ENCODE measurements at places on chromosomes 16 and 17.
A peak's percentile ranks its signal among the peaks of the same experiment; 100 is the strongest.

DNA sequence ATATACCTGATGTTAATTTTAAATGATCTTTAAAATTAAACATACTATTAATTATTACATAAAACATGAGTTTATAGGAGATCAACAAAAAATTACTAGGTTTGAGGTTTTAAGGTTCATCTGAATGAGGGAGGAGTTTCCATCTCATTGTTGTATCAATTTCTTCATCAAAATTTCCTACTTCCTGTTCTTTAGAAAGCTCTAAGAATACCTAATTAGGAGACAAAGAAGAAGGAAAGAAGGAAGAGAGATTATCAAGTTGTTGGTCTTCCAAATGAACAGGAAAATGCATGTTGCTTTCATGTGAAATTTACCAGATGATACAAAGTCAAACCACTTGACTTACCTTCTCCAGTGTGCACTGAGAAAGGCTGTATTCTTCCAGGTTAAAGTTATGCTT is 18.1 kb upstream of the ABCA9 start:
- no peak for DNase-seq

DNA sequence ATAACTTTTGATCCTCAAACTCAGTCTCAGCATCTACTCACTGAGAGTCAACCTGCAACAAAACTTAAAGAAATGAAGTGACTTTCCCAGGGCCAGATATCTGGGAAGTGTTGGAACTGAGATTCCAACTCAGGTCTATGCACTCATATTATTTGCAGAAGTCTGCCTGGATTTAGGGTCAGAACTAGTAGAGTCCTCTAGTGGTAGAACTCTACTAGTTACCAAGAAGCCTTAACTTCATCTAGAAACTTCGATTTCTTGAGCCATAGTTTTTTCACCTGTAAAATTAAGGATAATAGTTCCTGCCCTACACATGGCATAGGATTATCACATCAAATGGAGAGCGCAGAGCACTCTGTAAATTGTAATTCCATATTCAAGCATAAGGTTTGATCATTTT is 23.4 kb upstream of the KRT24 start:
- DNase-seq, result no peak

DNA sequence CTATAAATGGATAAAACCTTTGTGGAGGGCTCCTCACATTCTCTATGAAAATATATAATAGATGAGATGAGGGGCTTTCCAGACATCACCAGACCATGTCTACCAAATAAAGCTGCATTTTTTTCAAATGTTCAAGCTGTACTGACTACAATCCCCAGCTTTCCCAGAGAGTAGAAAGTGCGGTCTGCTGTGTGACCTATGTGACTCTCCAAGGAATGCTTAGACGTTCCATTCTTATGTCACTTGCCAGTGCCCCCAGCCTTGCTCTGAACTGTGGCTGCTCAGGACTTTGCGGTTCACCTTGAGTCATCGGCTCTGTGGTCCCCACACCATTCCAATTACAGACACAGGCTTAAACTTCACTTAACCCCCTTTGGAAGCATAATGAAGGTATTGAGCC is 47.8 kb upstream of the SCNN1B start:
- DNase-seq, result no peak

GRCh38 chr16:85584267-85584666 is 28.9 kb upstream of the GSE1 start:
- peak; percentile 19 for DNase-seq

- peak; percentile 39 for DNase-seq
Measured at GRCh38 chr16:4693956-4694641, 737 bp downstream of the NUDT16L1 start.

GRCh38 chr17:66712453-66712852 is 122.5 kb upstream of the CACNG5 start:
- no peak for DNase-seq

- DNase-seq, result no peak
Measured at GRCh38 chr16:87053016-87053982, 263.9 kb downstream of the C16orf95 start.

DNA sequence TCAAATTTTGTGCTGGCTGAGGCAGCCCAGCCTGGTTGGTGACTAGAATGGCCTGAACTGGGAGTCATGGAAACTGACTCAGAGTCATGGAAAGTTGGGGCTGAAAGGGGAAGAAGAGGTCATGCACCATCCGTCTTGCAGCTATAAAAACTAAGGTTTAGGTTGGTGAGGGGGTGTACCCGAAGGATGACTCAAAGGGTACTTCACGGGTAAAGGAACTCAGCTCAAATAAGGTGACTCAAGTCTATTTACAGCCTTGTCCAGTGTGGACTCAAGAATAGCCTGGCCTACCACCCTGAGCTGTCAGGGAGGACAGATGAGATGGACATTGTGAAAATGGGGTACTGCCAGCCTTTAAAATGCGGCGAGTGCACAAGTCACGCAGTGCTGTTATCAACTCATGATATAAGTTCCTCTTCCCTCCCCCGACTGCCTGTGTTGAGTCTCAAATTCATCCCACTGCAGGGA is 18.6 kb downstream of the CD300LB start:
- no peak for DNase-seq

GRCh38 chr17:2689411-2690164 is 22.0 kb downstream of the CLUH start:
- DNase-seq, result peak; percentile 29

GRCh38 chr16:27302126-27302525 is 11.6 kb upstream of the IL4R start:
- DNase-seq, result no peak

DNA sequence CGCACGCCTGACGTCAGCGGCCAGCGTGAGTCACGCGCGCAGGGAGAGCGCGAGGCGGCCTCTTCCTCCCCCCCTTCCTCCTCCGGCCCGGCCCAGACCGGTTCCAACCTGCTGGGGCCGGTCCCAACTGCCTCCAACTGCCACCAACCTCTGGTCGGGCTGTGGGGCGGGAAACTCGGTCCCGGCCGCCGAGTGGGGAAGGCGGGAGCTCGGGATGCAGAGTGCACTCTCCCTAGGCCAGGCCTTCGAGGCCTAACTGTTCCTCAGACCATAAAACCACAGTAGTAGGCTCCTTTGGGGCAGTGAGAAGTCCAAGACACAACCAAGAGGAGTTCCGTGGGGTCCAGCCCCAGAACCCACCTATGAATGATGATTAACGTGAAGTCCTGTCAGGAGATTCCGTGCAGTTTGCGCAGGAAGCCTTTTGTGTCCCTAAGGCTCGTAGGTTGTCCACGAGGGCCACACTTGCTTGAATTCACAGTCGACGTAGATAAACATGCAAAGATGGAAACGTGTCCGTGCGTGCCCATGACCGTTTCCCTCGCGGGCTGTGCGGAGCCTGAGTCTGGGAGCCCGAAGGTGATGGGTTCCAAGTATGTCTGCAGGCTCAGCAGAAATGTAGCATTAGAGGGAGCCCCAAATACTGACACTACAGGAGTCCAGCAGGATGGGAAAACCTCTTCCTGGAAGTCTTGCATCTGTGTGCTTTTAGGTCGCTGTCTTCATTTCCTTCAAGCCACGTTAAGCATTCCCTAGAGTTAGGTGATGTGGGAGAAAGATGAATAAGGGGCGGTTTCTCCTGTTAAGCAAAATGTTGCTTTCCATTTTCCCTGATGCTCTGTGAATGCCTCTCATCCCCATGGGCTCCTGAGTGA is 647 bp downstream of the UNK start:
- DNase-seq, result peak; percentile 89

GRCh38 chr16:68429076-68429854 is 19.0 kb downstream of the SMPD3 start:
- no peak for DNase-seq

DNA sequence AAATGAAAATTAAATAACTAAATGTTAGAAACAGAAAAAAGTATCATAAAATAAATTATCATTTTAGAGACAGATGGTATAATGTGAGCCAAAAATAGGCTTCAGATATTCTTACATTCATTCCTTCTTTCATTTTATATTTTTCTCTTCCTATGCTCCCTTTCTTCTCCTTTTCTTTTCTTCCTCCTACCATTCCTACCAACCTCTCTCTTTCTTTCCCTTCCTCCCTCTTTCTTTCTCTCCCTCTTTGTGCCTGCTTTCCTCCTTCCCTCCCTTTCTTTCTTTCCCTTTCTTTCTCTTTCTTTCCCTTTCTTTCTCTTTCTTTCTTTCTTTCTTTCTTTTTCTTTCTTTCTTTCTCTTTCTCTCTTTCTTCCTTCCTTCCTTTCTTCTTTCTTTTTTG is 275.6 kb upstream of the ELAC2 start:
- no peak for DNase-seq

- DNase-seq, result no peak
Measured at GRCh38 chr17:10216213-10216938, 18.0 kb upstream of the GAS7 start.

- DNase-seq, result no peak
Measured at GRCh38 chr16:27691721-27692120, 141.8 kb downstream of the KATNIP start.

- DNase-seq, result no peak
Measured at GRCh38 chr16:89484041-89484501, 6.3 kb downstream of the ANKRD11 start.

DNA sequence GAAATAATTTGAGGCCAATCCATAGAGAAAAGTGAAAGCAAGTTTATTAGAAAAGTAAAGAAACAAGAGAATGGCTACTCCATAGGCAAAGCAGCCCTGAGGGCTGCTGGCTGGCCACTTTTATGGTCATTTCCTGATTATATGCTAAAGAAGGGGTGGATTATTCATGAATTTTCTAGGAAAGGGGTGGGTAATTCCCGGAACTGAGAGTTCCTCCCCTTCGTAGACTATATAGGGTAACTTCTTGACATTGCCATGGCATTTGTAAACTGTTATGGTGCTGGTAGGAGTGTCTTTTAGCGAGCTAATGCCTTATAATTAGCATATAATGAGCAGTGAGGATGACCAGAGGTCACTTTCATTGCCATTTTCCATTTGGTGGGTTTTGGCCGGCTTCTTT is 4.4 kb downstream of the DHRS7B start:
- DNase-seq, result no peak

- DNase-seq, result no peak
Measured at GRCh38 chr17:43845766-43846165, 1.2 kb upstream of the CD300LG start.

DNA sequence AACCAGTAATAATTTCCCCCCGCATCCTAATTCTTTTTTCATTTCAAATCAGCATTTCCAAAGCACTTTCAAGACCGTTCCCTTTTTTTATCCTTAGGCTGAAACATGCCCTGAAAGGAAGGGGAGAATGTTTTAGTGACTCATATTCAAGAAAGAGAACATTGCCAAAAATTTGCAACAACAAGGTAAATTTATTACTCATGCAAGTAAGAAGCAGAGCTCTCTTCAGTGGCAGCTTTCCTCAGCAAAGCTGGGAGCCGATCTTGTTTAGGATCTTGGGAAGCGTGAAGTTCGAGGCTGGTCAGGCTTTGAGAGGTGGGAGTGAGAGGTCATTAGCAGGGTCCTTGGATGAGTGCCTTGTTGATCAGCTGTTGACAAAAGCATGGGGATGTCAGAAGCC is 129.5 kb downstream of the PRKCA start:
- no peak for DNase-seq

DNA sequence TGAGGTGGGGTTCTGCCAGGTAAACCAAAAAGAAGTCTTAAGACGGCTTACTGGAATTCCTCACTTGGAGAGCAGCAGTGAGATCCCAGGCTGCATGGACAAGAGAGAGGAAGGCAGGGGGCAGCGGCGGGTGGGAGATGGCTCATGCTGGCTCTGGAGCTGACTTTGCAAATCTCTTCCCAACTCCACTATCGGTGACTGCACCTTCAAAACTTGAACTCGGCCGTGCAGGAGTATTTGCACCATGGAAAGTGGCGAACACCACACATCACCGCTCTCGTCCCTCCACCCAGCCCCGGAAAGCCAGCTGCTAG is 16.7 kb downstream of the CA5A start:
- no peak for DNase-seq

DNA sequence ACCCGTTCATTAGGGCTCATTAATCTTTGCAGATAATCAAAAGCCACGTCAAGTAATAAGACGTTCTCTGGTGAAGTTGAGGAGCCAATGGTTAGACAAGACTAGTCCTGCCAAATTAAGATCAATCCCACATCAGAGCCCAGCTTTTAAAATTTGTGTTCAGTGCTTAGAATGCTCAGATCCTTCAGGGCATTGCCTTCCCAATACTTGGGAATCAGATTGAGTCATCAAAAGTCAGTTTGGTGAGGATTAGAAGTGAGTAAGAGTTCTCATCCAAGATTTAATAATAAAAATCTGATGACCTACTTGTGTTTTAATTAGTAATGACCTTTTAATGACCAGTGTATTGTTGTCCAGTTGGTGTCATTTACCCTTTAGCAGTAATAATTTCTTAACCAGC is 19.8 kb downstream of the MAP2K4 start:
- no peak for DNase-seq

DNA sequence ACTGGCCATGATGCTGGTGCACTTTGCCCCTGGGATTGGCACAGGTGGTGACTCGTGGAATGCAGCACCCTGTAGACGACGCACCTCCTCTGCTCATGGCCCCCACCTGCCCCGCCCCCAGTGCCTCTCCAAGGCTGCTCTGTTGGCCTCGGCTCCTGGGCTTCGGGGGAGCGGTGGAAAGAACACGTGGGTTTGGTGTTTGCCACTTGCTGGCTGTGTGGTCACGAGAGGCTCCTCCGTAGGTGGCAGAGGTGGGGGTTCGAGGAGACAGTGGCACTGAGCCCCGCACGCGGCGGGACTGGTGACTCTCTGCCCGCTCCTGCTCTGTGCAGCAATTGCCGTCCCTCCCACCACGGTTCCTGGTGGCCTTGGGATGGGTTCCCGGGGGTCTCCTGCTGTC is 82.8 kb upstream of the ZNF750 start:
- no peak for DNase-seq

DNA sequence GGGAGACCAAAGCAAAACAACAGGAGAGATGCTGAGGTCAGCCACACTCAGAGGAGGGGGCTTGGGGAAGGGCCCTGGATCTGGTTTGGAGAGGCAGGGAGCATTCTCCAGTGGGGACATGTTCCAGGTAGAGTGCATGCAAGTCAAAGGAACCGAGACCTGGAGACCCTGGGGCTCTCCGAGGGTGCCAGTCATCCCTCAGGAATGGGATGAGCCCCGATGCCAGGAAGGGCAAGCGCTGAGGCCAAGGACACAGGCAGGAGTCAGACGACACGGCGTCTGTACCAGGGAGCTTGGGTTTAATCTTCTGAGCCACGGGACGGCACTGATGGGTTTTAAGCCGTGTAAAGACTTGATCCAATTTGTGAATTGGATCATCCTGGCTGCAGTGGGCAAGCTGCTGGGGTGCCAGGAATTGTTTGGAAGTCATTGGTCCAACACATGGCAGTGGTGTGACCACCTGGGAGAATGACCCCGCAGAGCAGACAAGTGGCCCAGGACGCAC is 32.9 kb upstream of the ANKRD40CL start:
- DNase-seq, result no peak

- no peak for DNase-seq
Measured at GRCh38 chr17:69018022-69018615, 42.6 kb downstream of the ABCA9 start.

Measured in NCI-H2171 treated with DMSO at 0.1 percent for 48 hours (cell line).